ENCODE measurements at places on chromosomes 16 and 17.

DNA sequence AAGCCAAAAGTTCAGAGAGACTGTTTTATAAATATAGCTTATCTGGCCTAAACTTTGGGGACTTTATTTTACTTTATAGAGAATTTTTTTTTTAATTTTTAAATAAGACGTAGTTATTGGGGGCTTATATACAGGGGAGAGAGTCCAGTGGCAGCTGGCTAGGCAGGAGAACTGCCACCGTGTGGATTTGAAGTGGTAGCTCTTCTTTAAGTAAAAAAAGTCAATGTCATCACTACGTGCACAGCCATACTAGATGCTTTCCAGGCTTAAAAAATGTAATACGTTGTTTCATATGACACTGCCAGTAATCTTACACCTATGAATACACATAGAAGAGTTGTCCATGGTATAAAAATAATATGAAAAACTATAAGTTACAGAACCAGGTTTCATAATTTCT is 31.9 kb upstream of the ANKFY1 start:
- no peak for DNase-seq

- no peak for DNase-seq
Observed at GRCh38 chr17:57384219-57384618, 127.9 kb downstream of the MSI2 start.

DNA sequence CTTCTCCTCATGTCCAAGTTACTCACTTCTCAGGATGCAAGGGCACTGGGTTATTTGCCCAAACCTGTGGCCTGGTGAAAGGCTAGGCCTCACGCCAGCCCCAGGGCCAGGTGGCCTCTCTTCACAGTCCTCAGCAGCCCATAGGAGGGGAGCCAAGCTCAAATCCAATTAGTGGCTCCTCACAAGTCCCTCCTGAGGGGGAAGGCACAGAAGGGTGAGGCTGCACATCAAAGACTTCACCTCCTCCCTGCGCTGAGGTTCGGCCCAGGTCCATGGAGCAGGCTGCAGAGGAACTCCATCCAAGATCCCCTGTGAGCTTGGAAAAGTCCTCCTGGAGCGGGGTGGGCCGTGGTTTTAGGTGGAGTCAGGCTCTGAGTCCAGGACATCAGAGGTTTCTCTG is 320.0 kb downstream of the FOXL1 start:
- no peak for DNase-seq

- no peak for DNase-seq
Observed at GRCh38 chr17:46950342-46950996, 27.5 kb downstream of the GOSR2 start.

Data from NCI-H526 treated with DMSO at 0.1 percent for 48 hours (cell line).